Heart right ventricle (tissue), 16 donors: ENCODE measurements at places on chromosomes 12 and 14. TPM values are rescaled to one million over a fixed set of nuclear protein-coding genes. Genes with fewer than 3 reads are reported as not detected.

FLRT2 gene
- total RNA-seq, result 4.4 TPM

HOXC10 gene
- total RNA-seq, result not detected

KRT80 gene
- total RNA-seq, result 0.12 TPM

DNA sequence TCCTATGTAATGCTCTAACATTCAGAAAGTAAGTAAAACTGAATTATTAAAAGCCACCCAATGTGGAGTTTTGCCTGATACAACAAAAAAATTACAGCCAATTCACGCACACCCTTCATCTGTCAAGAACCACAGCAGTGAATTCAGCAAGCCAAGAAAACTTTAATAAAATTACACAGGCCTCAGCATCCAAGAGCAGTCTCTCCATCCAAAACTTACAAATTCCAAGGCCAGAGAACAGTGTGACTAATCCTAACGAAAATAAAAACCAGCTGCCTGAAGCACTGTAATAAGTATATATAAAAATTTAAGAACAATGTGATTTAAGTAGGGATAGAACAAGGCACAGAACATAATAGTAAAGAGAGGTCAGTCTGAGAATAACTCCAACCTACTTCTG, 54.2 kb downstream of the SIX6 start:
- no peak overlapping the region for H3K4me3 ChIP-seq
- no peaks in the 10 kb centered on the region for H3K36me3 ChIP-seq
- H3K27me3 ChIP-seq, result no peaks in the 10 kb centered on the region
- no peak overlapping the region for H3K27ac ChIP-seq
- H3K4me1 ChIP-seq, result no peaks in the 10 kb centered on the region

GRCh38 chr14:31781578-31781977, 220.4 kb downstream of the NUBPL start:
- DNase-seq, result no peak
- H3K27me3 ChIP-seq, result no peaks in the 10 kb centered on the region
- H3K4me3 ChIP-seq, result no peak overlapping the region
- H3K27ac ChIP-seq, result no peak overlapping the region
- H3K4me1 ChIP-seq, result no peaks in the 10 kb centered on the region

GRCh38 chr12:56010111-56010570, 10.7 kb upstream of the IKZF4 start:
- no peak for DNase-seq
- H3K27ac ChIP-seq, result no peak overlapping the region
- H3K27me3 ChIP-seq, result no peaks in the 10 kb centered on the region
- H3K36me3 ChIP-seq, result no peaks in the 10 kb centered on the region
- H3K4me3 ChIP-seq, result no peak overlapping the region
- H3K4me1 ChIP-seq, result peaks cover 9% of the 10 kb centered on the region

- H3K4me1 ChIP-seq, result peaks cover 96% of the 10 kb centered on the region
- H3K27ac ChIP-seq, result peak overlapping the region; percentile 78
- H3K36me3 ChIP-seq, result no peaks in the 10 kb centered on the region
- DNase-seq, result no peak
- H3K4me3 ChIP-seq, result no peak overlapping the region
Observed at GRCh38 chr12:108724054-108724889, 7.0 kb downstream of the CORO1C start.

DNA sequence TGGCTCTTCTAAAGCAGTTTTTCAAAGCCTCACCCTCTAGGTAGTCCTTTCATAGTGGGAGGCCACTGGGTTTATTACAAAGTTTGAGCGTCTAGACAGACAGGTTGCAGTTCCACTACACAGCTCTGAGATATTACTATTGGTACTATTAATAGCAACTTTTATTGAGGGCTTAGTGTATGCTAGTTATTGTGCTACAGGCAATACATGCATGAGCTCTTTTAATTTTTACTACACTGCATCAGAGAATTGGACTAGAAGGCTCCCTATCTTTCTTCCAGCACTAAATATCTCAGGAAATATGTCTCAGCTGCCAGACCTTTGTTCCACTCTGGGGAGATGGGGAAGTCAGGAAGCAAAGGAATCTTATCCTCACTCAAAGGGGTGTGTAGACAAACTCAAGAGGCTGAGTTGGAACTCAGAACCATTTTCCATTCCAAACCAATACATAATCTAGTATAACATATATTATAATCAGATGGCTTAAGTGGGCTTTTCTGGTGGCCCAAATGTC, 161.8 kb upstream of the SLC38A2 start:
- H3K27me3 ChIP-seq, result no peaks in the 10 kb centered on the region
- H3K4me1 ChIP-seq, result peaks cover 14% of the 10 kb centered on the region
- no peak overlapping the region for H3K4me3 ChIP-seq
- DNase-seq, result no peak
- H3K27ac ChIP-seq, result peak overlapping the region; percentile 48

GRCh38 chr14:102831163-102831804, 54.0 kb downstream of the TRAF3 start:
- H3K27me3 ChIP-seq, result no peaks in the 10 kb centered on the region
- H3K4me1 ChIP-seq, result no peaks in the 10 kb centered on the region
- peaks cover 10% of the 10 kb centered on the region for H3K36me3 ChIP-seq
- no peak overlapping the region for H3K4me3 ChIP-seq
- no peak for DNase-seq
- H3K27ac ChIP-seq, result no peak overlapping the region

DNA sequence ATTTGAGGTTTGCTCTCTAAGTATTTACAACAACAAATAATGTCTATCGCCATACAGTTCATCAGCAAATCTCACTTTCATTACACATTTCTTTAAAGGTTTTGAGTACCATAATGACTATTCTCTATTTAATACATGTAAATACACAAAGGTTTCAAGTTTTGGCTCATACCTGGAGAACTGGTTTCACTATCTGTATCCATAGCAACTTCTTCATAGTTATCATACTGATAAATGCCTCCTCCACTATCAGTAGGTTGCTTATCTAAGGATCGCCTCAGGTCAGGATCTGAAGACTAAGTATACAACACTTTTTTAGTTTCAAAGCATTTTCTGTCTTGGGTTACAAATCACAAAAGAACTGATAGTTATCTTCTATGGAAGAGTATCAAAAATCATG, 21.4 kb downstream of the ZFC3H1 start:
- no peak overlapping the region for H3K4me3 ChIP-seq
- no peaks in the 10 kb centered on the region for H3K27me3 ChIP-seq
- H3K27ac ChIP-seq, result no peak overlapping the region
- no peaks in the 10 kb centered on the region for H3K36me3 ChIP-seq
- no peak for DNase-seq

DNA sequence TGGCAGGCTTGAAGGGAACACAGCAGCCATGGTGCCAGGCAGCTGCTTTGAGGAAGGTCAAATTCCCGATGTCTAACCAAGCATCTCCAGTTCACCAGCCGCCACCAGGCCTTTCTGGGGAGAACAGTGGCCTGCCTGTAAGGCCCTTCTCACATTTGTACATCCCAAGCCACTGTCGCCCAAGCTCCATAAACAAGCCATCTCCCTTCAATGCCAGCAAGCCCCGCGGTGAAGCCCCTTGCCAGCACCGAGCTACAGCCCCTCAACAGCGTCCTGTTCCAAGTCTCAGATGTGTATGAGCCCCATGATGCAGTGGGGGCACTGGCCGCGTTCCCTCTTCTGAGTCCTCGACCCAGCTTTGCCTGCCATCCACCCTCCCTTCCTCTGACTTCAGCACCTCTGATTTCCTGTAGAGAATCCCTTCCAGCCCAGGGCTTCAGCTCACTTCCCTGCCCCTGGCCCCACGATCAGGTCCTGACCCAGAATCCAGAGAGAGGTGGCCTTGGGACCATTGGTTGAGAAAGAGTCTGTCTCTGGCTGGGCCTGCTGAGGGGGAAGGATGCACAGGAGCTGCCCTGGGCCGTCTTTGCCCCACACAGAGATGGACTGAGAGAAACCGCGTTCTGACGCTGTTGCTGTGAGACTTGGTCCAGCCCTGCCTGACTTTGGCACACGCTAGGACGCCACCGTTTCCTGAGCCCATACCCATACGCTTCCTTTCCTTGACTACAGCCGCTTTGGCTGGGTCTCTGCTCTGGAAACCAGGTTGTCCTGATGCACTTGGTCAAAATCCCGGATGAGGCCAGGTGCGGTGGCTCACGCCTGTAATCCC, 1.9 kb upstream of the MMP17 start:
- peaks cover 41% of the 10 kb centered on the region for H3K27me3 ChIP-seq
- peaks cover 31% of the 10 kb centered on the region for H3K4me1 ChIP-seq
- no peak for DNase-seq
- H3K27ac ChIP-seq, result no peak overlapping the region
- H3K4me3 ChIP-seq, result no peak overlapping the region

DNA sequence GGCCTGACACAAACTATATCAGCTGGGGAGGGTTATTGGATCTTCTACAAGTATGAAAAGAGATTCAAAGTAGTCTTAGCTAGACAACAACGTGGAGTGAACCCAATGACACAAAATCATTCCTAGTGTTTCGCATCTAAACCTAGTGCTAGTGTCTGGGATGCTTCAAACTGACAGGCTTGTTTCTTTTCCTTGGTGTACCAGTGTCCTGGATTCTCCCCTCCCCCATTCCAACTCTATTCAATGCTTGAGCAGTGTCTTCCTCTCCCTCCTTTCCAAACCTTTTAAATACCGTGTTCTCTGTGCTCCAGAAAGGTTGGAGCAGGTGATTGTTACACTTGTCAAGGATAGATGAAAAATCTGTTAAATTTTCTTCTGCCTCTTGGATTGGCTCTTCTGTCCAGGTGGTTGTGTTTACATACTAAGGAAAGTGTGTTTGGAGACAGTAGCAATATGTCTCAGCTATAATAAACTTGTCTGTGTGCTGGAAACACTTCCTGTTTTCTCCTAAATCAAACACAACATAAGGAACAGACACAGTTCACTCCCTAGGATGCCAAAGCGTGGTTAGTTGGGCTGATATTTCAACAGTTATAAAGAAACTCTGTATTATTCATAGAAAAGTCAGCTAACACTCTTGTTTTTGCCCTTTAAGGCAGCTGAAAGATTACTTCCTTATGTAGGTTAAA, 14.4 kb upstream of the GUCY2C start:
- H3K27ac ChIP-seq, result no peak overlapping the region
- no peaks in the 10 kb centered on the region for H3K36me3 ChIP-seq
- H3K4me3 ChIP-seq, result no peak overlapping the region
- DNase-seq, result no peak

DNA sequence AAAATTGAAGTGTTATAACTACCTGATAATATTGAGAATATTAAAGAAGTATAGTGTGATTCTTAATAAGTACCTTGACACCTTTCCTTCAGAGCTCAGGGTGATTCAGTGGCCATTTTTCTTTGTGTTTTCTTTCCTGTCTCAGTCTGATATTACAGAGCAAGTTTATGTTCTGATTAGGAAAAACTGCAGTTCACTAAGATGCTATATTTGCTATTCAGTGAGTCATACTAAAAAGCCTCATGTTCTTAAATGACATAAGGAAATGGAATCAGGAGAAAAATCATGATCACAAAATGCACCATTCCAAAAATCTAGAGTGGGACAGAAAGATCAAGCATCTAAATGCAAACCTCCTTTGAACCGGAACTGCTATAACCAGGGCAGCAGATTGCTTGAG, 390.6 kb upstream of the ATP2B1 start:
- H3K27me3 ChIP-seq, result no peaks in the 10 kb centered on the region
- no peaks in the 10 kb centered on the region for H3K4me1 ChIP-seq
- no peak overlapping the region for H3K4me3 ChIP-seq
- no peak overlapping the region for H3K27ac ChIP-seq
- no peaks in the 10 kb centered on the region for H3K36me3 ChIP-seq

DNA sequence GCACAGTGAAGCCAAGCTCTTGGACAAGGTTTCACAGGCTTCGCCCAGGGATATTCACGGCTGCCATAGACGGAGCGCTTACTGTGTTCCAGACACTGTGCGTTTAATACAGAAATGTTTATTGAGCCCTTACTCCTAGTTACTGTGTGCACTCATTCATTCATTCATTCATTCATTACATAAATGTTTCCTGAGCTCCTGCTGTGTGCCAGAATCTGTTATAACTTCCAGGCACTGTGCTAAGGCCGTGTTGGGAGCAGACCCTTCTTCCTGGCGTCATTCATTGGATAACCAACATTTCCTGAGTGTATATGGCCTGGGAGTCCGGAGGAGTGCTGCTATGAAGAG, 760 bp upstream of the MED13L start:
- H3K27ac ChIP-seq, result peak overlapping the region; percentile 95
- H3K4me3 ChIP-seq, result peak overlapping the region; percentile 85
- H3K4me1 ChIP-seq, result peaks cover 30% of the 10 kb centered on the region
- no peaks in the 10 kb centered on the region for H3K36me3 ChIP-seq
- no peak for DNase-seq

- no peaks in the 10 kb centered on the region for H3K4me1 ChIP-seq
- no peak overlapping the region for H3K27ac ChIP-seq
- no peaks in the 10 kb centered on the region for H3K27me3 ChIP-seq
- no peaks in the 10 kb centered on the region for H3K36me3 ChIP-seq
- no peak overlapping the region for H3K4me3 ChIP-seq
- no peak for DNase-seq
Observed at GRCh38 chr14:23877111-23877510, 76.5 kb upstream of the DHRS4 start.
